ENCODE measurements at places on chromosomes 13 and 19. TPM values are rescaled to one million over a fixed set of nuclear protein-coding genes. Genes with fewer than 3 reads are reported as not detected.

HSPH1 gene
- 74.1 TPM for total RNA-seq

GRCh38 chr13:114152285-114152645, 19.8 kb upstream of the RASA3 start:
- DNase-seq = no peak

KIR3DL2 gene
- total RNA-seq = not detected

DNA sequence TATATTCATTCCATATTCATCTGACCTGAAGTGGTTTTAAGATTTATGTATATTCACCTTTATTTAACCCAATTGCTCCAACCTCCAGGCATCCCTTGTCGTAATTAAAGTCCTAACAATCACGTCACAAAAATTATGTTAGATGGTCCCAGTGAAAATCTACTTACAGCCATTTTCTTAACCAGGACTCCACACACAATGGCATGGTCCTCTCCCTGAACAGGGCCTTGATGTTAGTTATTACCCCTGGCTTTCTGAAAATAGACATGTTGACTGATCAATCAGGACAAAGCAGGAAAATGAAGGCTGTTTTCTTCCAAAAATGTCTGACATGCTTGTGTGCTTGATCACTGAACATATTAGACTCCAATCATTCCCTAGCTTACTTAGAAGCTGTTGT, 542.7 kb upstream of the SLITRK5 start:
- DNase-seq = no peak

GRCh38 chr19:5215431-5215830, 125.2 kb downstream of the PTPRS start:
- no peak for DNase-seq

GRCh38 chr19:18770663-18771327, 20.3 kb downstream of the COMP start:
- DNase-seq = no peak

LRRC63 gene
- total RNA-seq = 1.7 TPM

Data from cerebellum (tissue), 4 donors.